ENCODE measurements at places on chromosomes 2 and 18.

DNA sequence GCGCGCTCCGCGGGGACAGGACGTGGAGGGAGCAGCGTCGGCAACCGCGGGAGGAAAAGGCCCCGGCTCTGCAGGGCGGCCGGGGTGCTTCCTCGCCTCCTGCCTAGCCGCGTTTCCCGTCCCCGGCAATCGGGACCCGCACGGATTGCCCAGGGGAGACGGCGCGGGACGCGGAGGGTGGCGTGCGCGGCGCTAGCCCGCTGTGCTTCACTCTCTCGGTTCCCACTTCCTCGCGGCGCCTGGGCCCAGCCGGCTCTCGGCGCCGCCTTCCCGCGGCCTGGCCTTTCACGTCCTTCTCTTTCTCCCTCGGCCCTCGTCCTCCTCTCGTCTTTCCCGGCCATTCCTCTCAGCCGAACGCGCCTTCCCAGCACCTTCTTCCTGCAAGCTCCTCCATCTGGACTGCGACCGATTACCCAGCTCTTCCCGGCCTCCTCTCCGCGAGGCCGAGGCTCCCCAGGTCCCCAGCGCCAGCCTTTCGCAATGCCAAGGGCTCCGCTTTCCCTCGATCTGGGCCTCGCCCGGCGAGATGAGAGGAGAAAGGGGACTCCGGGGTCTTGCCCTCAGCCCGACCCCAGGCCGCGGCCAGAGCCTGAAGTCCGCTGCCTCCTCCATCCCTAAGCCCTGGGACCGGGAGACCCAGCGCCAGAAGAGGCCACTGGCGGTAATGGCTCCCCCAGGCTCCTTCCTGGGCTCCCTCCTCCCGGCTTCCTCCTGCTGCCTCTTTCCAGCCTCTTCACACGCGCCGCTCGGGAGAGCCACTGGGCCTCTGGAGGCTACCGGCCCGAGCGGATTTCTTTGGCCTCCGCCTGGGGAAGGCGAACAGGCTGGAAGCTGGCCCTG is 34.3 kb upstream of the ATP6V1B1 start:
- no peak for ATAC-seq

GRCh38 chr2:28085201-28085600 is 194.7 kb downstream of the BABAM2 start:
- no peak for ATAC-seq

GRCh38 chr18:37674570-37674969 is 109.0 kb upstream of the CELF4 start:
- ATAC-seq = no peak

- no peak for ATAC-seq
These were observed 70.7 kb downstream of the PMS1 start for GRCh38 chr2:189854940-189855339.

- no peak for ATAC-seq
These were observed 317.8 kb downstream of the GULP1 start for GRCh38 chr2:188609321-188610049.

- peak; percentile 51 for ATAC-seq
These were observed 11.5 kb upstream of the KYNU start for GRCh38 chr2:142865924-142866323.

- ATAC-seq = no peak
These were observed 302.9 kb upstream of the ERBB4 start for GRCh38 chr2:212841460-212841859.

GRCh38 chr2:22035361-22035830 is 911.6 kb downstream of the TDRD15 start:
- no peak for ATAC-seq

- ATAC-seq = no peak
These were observed 18.5 kb downstream of the SFTPB start for GRCh38 chr2:85649201-85650190.

DNA sequence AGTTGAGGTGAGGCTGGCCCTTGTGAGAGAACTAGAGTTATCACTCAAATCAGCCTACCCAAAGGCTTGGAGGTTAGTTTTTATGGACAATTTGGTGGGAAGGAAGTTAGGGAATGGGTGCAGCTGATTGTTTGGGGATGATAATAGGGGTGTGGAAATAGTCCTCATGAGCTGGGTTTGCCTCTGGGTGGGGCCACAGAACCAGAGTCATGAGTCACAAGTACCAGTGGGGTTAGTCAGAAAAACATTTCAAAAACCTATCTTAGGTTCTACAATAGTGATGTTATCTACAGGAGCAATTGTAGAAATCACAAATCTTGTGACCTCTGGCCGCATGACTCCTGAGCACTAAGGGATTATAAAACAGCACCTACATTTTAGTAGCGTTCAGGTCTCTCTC is 630.1 kb upstream of the PIK3C3 start:
- ATAC-seq = no peak

- peak; percentile 58 for ATAC-seq
These were observed 115.3 kb upstream of the RIOK3 start for GRCh38 chr18:23337599-23338444.

- no peak for ATAC-seq
These were observed 65.8 kb downstream of the KCTD1 start for GRCh38 chr18:26482569-26482968.

DNA sequence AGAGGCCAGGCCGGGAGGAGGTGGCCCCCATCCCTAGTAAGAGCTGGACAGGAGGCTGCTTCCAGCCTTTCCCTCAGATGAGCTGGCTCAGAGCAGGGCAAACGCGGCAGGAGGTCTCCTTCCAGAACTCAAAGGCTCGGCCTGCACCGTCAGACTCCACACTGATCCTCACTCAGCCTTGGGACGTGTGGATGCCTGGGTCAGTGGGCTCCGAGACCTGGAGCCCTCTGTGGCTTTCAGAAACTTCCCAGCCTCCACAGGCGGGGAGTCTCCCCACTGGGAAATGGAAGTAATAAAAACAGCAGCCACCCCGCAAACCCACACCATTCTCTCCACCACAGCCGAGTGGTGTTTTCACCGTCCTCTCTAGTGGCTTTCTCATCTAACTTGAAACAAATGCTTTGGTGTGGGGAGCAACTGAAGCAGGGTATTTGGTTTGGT is 54.3 kb downstream of the INPP5D start:
- no peak for ATAC-seq
